ENCODE measurements at places on chromosomes 11 and 22.

DNA sequence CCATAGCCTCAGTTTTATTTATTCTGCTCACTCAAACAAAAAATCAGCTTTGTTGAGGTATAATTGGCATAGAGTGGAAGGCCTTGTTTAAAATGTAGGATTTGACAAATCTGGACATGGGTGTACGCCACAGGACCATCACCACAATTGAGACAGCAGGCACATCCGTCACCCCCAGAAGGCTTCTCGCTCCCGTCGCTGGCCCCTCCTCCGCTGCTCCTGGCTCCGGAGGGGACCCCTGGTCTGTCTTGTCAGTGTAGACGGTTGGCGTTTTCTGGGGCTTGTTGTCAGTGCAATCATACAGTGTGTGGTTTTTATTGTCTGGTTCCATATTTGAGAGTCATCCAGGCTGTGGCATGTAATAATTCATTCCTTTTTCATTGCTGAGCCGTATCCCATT is 97.6 kb downstream of the KCNQ1 start:
- DNase-seq: no peak

DNA sequence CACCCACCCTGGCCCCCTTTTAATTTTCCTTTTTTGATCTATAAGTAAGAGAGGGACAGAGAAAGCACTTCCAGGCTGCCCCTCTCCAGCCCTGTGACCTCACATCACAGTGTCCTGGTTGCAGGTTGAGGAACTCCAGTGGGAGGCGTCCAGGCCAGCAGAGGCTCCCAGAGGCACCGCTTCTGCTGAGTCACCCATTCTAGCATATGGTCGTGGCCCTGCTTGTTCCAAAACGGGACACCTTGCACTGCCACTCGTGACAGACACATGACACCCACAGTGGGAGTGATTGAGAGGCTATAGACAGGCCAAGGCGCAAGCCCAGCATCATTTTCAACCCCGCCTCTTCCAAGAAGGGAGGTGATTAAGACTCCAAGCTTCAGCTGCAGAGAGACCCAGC is 16.0 kb upstream of the TMPRSS4 start:
- no peak for DNase-seq

- no peak for DNase-seq
Observed at GRCh38 chr11:61671527-61671926, 8.7 kb upstream of the DAGLA start.

GRCh38 chr11:113644605-113645004 is 61.5 kb downstream of the TMPRSS5 start:
- no peak for DNase-seq

DNA sequence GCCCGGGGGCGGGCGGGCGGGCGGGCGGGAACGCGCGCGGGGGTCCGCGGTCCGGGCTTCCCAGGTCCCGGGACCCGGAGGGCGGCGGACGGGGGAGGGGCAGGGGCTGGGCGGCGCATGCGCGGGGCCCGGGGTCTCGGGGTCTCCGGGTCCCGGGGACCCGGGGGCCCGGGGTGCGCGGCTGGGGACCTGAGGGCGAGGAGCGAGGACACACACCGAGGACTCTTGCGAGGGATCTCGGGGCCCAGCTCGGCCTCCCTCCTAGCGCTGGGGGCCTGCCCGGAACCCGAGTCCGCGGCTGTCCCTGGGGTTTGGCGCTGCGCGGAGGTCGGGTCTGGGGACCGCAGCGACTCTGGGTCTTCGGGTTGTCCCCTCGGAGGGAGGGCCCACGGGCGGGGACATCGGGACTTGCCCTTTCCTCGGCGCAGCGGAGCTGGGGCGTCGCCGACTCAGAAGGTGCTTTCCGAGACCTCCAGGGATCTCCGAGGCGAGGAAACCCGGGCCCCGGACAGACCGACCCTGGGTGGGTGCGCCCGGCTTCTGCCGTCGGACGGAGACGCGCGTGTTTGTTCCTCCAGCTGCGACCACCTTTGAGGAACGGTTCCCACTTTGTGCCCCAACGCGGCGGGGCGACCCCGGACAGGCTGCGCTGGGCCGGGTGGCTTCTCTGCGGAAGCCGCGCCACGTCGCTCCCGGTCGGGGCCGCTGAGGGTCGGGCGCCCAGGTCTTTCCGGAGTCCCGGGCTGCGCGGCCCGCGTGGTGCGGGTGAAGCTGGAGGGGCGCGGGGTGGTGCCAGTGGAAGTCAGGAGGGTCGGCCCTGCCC is 540 bp downstream of the PPARA start:
- DNase-seq: no peak

DNA sequence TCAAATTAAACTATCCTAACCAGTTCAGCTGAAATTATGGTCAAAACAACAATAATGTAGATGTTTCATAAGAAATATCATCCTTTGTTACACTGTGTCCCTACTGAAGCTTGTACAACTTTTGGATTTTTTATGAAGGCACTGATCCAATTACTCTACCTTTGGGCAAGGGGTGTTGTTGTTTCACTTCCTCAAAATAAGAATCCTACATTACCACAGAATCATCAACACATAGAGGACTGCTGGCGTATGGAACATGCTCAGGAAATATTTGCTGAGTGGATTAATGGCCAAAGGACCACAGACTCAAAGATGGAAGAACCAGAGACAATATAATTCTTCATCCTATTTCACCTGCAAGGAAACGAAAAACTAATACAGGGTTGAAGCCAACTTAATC is 907.5 kb upstream of the CCDC90B start:
- DNase-seq: no peak

DNA sequence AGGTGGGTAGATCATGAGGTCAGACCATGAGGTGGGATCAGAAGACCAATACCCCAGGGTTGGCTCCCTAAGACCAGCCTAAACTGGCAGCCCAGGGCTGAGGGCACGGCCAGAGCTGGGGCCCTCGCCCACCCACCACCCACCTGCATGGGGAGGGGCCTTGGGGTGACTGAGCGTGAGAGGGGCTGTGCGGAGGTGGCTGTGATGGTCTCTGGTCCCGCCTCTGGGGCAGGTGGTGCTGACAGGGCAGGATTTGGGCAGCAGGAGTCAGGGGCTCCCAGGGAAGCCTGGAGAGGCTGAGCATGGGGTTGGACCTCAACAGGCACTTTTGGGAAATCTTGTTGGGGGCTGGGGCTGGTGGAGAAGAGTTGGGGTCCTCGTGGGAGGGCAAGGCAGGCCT is 39.8 kb upstream of the MUC5AC start:
- DNase-seq: no peak

GRCh38 chr11:124740277-124740882 is 638 bp downstream of the NRGN start:
- no peak for DNase-seq

DNA sequence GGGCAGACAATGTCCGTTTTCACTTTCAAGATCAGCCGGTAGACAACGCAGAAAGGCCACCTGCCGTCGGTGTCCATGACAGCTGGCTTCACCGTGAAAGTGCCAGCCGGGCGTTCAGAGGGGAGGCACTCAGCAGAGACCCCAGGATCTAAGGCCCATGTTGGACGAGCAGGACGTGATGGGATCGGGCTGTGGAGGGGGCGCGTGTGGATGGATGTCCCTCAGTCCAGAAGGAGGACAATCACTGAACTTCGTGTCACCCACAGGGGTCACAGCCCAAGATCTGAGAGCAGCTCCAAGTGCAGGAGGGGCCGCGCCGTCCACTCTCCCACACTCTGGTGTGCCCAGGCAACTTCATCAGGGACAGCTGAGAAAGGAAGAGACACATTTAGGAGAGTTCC is 164.4 kb downstream of the BRD1 start:
- DNase-seq: no peak

- DNase-seq: no peak
Observed at GRCh38 chr22:43267332-43267980, 75.7 kb downstream of the SCUBE1 start.

DNA sequence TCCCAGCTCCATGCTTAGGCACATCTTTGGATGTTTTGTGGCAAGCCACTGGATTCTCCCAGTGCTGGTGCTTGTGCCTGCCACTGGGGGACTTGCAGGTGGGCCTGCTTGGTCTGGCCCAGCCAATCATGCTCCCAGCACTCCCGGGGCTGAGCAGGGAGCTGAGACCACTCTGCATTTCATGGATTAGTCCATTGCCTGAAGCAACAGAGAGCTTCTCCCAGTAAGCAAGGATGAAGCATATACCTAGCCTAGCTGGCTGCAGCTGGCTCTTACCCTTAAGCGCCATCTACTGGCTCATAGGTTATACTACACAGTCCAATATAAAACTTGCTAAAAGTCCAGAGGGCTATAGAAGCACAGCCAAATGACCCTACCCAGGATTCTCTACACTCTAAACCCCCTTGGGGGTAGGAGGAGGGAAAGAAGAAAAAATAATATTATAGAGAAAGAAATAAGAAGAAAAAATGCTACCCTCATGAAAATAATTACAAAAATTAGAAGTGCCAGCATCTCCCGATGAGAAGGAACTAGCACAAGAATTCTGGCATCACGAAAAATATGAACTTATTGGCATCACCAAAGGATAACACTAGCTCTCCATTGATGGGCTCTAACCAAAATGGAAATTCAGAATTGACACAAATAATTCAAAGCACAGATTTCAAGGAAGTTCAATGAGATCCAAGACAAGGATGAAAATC is 275.3 kb downstream of the C11orf87 start:
- peak; percentile 27 for DNase-seq

- DNase-seq: no peak
Observed at GRCh38 chr11:133808393-133809140, 36.7 kb downstream of the SPATA19 start.

GRCh38 chr11:11659567-11660362 is 38.0 kb upstream of the GALNT18 start:
- DNase-seq: no peak

DNA sequence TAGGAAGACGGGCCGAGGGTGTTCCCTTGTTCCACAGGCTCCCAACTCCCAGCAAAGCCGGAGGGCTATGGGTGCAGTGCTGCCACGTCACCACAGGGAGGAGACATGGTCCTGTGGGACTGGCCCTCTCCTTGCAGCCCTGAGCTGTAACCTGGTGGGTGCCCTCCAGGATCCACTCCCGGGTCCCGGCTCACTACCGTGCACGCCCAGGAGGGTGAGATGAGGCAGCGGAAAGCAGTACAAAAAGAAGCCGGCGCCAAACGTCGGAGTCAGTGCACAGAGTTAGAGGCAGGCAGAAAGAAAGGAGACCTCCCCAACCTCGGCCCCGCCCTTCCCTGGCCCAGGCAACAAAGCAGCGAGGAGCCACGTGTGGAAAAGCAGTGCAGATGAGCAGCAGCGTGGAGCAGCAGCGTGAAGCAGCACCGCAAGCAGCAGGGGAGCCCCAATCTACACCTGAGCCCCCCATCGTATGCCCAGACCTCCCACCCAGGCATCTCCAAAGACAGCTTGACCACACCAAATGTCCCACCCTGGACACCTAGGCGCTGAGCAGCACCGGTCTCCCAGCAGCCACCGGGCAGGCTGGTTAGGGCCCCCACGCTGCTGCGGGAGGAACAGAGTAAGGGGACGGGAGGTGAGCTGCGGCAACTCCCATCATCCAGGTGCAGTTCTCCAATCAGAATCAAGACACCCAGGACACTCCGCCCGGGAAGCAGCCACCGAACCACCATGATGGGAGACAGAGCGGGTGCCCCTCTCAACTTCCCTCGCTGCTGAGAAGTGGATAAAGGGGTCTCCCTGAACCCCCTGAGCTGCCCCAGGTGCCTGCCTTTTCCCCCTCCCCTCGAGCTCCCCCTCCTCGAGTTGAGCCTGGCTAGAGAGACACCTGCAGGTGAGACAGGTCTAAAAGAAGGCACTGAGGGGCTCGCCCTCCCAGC is 28.8 kb downstream of the IGSF9B start:
- DNase-seq: peak; percentile 70

GRCh38 chr11:10561947-10562346 is 6.5 kb downstream of the LYVE1 start:
- no peak for DNase-seq

Measured in DMS153 (cell line).